ENCODE measurements at places on chromosomes 2 and 18.

GRCh38 chr2:236176417-236176816 is 8.2 kb upstream of the GBX2 start:
- no peak for DNase-seq

DNA sequence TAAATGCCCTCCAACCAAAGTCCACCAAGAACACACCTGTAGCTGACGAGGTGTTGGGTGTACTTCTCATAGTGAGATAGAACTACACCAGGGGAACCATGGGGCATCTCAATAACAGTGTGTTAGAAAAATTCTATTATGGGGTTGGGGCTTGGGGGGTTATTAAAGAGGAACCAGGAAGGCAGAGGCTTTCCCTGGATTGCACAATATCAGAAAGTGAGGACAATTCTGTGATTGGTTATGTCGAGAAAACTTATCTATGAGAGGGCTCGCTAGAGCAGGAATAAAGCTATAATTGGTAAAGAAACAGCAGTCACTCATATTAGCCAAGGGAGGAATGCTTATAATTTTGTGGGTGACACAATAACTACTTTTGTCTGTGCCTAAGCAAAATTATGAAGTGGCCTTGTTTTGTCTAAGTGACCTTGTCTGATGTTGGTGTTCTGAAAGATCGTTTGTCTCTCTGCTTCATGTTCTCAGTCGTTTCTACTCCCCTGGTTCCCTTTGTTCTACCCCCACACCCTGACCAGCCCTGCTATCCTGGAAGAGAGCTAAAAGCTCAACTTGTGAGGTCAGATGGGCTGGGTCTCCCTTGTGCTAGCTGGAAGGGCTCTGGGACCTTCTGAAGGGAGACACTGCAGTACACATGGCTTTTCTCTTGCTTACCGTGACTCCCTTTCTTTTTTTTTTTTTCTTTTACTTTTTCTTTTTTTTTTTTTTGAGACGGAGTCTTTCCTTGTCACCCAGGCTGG is 21.6 kb upstream of the INO80C start:
- DNase-seq = no peak

- no peak for DNase-seq
These were observed 40.3 kb downstream of the PLA2R1 start for GRCh38 chr2:160022162-160022561.

- DNase-seq = no peak
These were observed 139.0 kb downstream of the DSC3 start for GRCh38 chr18:30903566-30903965.

DNA sequence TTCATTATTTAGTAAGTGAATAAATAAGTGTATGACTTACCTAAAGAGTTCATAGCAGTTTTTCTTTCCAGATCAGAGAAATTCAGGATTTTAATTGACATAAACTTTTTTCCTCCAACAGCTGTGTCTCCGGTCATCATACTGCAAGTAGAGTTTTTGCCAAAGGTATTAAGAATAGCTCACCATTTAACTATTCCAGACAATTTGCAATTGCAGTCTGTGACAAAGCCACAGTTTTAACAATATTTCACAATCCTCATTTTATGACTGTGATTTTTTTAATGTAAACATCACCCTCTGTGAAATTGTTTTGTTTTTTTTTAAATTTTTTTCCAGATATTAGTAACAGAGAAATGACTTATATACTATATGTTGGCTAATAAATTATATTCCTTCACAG is 199.1 kb downstream of the TRIB2 start:
- no peak for DNase-seq

DNA sequence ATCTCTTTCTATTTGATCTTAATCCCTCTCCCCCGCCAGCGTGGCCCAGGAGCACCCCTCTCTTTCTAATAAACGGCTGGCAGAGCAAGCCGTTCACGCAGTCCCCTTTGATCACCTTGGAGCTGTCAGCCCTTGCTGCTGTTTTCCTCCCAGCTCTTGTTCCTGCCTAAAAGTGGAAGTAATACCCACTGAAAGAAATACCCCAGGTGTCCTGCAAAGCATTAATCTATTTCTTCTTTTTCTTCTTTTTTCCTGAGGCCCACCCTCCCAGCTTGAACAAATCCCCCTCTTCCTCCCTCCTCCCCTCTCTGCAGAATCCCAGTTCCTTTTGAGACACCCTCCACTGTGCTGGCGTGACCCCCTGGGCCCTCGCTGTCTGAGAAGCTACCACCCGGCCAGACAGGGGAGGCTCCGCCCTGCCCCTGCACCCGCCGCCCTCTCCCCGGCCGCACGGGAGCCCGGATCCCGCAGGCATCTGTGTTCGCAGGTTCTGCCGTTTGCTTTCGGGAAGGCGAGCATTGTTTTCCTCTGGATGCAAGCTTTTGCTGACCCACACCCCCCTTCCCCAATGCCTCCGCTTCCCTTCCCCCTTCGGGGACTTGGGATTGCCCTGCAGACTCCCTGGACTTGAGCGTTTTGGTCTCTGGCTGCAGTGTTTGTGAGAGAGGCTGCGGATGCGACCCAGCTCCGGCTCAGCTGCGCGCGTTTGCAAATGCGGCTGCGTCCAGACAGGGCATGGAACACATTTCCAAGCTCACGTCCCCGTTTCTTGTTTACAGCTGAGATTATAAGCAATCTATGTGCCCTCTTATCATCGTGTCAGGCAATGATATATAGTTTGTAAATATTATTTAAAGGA is 631.5 kb downstream of the NYAP2 start:
- DNase-seq = no peak

DNA sequence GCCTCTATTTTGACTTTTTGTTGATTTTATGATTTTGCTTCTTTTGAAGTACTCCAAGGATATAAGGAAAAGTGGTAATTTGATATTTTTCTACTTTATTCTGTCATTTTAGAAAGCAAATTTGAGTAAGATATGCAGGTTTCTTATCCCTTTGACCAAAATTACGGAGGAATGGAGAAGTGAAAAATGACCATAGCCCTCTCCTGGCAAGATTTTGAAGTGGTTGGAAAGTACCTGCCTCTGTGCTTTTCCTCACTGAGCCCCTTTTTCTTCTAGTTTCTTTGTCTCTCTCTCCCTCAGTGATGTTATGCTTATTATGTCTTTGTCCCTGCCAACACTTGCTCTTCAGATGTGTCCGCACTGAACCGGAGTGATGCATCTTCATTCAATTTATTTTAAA is 898.1 kb downstream of the EPHA4 start:
- no peak for DNase-seq

- no peak for DNase-seq
These were observed 68.0 kb upstream of the CABLES1 start for GRCh38 chr18:23067236-23067635.

DNA sequence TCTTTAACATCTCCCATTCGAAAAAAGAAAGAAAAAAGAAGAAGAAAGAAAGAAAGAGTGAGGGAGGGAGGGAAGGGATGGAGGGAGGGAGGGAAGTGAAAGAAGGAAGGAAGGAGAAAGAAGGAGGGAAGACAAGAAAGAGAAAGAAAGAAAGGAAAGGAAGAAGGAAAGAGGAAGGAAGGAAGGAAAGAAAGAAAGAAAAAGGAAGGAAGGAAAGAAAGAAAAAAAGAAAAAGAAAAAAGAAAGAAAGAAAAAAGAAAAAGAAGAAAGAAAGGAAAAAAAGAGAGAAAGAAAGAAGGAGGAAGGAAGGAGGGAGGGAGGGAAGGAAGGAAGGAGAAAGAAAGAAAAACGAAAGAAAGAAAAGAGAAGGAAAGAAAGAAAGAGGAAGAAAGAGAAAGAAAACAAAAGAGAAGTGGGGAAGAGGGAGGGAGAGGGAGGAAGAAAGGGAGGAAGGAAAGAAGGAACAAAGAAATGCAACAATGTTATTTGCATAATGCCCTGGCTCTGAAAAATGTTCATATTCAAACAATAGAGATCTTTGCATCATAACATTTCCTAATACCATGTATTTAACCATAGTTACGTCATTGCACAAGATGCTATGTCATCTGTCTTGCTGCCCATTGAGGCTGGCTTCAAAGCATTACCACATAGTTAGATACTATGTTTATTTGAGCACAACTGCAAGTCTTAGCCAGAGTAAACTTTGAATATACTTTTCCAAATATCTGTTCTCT is 550.6 kb downstream of the DSC3 start:
- DNase-seq = no peak

DNA sequence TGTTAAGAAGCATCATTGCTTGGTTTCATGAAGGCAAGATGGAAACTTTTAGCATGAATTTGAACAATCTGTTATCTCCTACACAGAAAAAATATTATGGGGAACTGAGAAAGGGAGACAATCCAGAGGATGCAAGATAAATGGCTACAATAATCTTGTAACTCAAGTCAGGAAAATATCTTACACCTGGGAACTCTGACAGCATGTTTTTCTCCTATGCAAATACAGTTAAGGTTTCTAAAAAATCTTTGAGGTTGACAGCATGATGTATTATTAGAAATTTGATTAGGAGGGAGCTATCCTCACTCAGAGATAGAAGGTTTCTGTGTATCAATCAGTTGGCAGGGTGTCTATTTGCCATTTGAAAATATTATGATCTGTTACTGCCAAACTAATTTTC is 75.6 kb downstream of the GPD2 start:
- DNase-seq = no peak

DNA sequence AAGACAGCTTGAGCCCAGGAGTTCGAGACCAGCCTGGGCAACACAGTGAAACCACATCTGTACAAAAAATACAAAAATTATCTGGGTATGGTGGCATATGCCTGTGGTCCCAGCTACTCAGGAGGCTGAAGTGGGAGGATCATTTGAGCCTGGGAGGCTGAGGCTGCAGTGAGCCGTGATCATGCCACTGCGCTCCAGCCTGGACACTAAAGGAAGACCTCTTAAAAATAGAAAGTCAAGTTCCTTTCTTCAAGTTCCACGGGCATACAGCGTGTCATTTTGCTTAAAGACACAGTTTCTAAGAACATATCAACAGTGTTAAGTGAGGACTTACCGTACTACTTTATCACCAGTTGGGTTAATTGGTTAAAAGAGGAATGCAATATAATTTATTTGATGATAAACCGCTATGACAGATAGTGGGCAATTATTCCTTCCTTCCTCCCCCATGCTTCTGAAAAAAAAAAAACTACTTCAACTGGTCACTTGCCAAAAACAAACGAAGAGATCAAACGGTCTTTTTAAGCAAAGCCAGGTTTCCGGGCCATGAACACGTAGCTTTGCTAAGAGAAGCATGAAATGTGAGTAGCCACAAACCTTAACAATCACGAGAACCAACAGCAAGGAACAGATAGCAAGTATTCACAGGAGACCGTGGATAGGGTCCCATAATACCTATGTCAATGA is 21.4 kb downstream of the AP1S3 start:
- no peak for DNase-seq

DNA sequence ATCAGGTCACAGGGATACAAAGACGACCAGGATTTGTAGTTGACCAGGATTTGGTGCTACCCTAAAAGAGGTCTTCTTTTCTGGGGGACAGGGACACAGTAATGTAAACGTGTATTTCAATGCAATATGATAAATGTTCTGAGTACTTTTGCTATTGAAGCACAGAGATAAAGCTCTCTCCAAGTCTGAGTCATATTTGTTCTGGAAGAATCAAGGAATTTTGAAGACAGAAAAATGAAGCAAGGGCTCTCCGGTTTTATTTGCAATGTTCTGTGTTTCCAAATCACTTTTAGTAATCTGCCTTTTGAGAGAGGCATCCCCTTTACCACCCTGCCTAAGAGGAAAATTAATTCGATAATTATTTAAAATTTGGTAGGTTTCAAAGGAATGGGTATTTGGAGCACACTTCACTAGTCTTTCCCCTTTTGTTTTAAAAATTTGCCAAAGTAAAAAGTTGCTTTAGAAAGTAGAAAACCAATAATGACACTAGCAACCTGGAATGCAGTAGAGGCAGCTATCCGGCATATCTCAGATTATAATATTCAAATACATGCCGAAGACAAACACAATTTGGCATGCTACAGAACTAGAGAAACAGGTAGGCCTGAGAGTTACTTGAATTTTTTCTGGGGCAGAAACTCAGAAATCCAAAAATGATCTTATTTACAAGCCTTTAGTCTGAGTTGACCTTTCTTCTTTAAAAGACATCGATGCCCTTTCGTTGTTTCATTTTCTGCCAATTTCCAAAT is 82.7 kb downstream of the MREG start:
- no peak for DNase-seq
